ENCODE measurements at places on chromosomes 4 and X.

- no peak for ATAC-seq
Measured at GRCh38 chr4:136573460-136573859, 958.8 kb downstream of the PCDH18 start.

DNA sequence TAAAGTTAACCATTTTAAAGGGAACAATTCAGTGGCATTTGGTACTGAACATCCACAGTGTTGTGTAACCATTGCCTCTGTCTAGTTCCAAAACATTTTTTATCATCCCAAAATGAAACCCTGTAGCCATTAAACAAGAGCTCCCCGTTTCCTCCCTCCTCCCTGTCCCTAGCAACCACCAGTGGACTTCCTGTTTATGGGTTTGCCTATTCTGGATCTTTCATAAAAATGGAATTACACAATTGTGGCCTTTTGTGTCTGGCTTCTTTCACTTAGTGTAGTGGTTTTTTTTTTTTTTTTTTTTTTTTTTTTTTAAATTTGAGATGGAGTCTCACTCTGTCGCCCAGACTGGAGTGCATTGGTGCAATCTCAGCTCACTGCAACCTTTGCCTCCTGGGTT is 11.6 kb downstream of the RBMX2 start:
- no peak for ATAC-seq

DNA sequence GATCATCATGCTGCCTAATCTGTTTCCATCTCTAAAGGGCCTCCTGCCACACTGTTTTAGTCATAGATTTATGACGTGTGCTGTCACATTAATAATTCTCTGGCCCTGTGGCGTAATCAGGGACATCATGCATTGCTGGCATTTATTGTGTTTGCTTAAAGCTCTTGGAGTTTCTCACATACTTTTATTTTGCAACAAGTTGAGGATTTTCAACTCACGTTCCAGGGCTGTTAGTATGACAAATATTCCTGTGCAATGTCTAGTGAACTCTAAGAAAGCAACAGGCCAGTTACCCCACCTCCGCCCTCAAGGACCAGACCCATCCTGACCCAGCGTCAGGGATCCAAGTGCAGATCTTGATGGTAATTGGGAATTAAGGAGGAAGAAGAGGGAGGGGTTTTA is 7.8 kb upstream of the PIGA start:
- ATAC-seq: no peak

- ATAC-seq: peak; percentile 52
Measured at GRCh38 chrX:130120321-130120731, 10.0 kb upstream of the ELF4 start.

DNA sequence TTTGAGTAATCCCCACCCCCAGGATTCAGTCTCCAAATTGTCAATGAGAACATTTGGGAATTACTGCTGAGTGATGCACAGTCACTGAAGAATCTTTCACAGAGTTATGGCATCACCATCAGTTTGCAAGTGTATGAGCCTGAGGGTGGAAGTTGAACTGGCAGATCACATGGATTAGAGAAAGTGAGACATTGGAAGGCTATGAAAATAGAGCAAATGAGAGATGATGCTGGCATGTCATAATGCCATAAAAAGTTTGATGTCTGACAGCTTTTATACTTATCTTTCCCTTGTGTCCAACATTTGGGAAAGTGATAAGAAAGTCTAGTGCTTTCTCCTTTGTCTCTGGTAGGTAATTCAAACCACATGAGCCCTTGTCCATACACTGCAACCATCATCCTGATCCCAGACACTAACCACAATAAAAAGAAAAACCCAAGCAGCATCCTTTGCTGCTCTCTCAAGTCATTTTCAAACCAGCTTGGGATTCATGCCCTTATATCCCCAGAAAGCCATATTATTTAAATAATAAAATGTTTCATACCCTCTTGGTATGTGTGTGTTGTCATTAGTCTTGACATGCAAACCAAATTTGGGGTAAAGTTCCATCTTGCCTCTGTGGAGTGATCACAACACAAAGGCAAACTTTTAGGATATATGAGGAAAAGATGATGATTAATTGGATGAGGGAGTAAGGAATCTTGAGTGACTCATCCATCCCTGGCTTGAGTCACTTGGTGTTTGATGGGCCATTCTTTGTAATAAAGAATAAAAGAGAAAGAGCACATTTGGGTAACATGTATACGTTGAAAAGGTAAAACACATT is 438.9 kb downstream of the GRXCR1 start:
- ATAC-seq: no peak

DNA sequence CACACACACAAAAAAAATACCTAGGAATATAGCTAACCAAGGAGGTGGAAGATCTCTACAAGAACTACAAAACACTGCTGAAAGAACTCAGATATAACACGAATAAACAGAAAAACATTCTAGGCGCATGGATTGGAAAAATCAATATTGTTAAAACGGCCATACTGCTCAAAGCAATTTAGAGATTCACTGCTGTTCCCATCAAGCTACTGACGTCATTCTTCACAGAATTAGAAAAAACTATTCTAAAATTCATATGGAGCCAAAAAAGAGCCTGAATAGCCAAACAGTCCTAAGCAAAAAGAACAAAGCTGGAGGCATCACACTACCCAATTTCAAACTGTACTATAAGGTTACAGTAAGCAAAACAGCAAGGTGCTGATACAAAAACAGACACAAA is 390.2 kb downstream of the IDS start:
- ATAC-seq: no peak

DNA sequence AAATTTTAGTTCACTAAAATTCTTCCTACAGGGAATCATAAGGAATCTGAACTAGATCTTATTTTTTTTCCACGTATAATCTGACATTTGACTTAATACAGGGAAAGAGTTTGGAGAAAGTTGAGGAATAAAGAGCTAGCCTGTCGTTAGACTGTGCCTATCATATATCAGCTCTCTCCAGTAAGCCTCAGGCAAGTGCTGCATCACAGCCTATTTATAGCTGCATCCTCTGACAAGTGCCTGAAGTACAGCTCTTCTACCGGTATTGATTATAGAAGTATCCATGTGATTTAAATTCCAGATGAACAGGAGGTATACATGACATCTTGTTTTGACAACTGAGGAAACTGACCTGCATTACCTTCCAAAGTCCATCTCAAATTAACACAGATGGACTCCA is 248.9 kb downstream of the TLL1 start:
- peak; percentile 76 for ATAC-seq
